CD4-positive, alpha-beta T cell treated with Interleukin-6 at 100 ng/mL for 8 hours (primary cell): ENCODE measurements at places on chromosomes 12 and 14.

GRCh38 chr12:92396647-92397252, 251.1 kb upstream of the BTG1 start:
- no peak for DNase-seq

- no peak for DNase-seq
Observed at GRCh38 chr12:132583411-132583710, 27.0 kb downstream of the LRCOL1 start.

DNA sequence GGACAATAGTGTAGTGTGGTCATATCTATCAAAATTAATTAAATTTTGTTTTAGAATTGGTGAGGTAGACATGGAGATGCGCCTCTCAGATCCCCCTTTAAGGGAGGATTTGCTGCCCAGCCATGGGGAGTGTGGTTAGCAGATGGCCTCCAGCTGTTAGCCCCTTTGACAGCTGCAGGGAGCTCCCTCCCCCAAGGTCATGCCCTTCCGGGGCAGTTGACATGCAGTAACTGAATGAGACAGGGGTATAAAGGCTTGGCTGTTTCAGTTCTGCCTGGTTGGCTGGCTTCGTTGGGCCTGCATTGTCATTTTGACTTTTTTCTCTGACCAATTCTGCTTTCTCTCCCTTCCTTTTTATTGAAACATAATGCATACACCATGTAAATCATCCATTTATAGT, 291.5 kb upstream of the SRRM4 start:
- DNase-seq: no peak

GRCh38 chr14:68677476-68677875, 115.4 kb downstream of the ZFP36L1 start:
- no peak for DNase-seq

DNA sequence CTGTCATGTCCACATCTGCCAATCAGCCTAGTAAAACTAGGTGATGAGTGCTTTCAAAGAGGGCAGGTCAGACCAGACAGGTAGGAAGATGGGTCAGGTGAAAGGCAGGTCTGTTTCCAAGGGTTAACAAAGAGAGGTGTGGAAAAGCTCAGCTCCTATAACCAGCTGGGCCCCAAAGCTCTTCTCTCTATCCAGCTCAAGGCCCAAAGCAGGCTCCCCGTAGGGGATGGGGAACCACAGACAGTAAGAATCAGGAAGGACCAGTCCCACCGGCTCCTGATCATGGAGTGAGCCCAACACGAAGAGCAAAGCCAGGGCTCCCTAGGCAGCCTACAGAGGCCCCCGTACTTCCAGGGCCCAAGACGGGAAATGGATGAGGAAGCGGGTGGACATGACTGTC, 83.2 kb downstream of the TTC9 start:
- no peak for DNase-seq

DNA sequence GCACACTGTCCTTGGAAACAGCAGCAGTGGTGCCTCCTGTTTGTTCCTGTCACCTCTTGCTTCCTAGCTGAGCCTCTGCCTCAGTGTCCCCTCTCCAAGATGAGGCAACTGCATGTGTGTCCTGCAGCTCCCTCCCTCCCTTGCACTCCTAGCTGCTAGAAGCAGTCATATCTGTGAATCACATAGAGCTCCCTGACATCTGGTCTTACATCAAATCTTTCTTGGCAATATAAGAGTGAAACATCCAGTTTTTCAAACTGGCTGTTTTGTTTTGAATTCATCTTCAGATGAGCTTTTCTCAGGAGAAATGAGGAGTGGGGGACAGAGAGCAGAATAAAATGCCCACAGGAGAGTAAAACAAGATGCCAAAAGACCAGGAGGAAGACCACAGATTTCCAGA, 103.7 kb downstream of the VCPKMT start:
- DNase-seq: no peak

GRCh38 chr14:103116636-103117035, 6.6 kb upstream of the TNFAIP2 start:
- no peak for DNase-seq

DNA sequence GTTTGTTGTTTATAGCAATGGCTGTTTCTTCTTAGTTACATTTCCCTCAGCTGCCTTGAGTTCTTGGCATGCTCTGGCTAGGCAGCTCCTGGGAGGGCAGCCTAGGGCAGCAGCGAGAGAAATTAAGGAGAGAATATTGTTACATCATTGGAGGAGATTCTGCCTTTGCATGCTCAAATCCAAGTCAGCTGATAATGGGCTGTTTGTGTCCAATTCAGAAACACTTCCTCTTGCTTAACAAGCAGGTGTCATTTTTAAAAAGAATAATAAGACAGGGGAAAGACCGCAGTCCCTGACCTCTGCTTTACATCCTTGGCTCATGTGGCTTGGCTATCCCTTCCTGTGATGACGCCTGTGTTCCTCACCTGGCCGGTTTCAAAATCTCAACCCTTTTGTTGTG, 76.9 kb downstream of the ESR2 start:
- DNase-seq: no peak

GRCh38 chr12:54142114-54142475, 46.7 kb downstream of the SMUG1 start:
- no peak for DNase-seq

DNA sequence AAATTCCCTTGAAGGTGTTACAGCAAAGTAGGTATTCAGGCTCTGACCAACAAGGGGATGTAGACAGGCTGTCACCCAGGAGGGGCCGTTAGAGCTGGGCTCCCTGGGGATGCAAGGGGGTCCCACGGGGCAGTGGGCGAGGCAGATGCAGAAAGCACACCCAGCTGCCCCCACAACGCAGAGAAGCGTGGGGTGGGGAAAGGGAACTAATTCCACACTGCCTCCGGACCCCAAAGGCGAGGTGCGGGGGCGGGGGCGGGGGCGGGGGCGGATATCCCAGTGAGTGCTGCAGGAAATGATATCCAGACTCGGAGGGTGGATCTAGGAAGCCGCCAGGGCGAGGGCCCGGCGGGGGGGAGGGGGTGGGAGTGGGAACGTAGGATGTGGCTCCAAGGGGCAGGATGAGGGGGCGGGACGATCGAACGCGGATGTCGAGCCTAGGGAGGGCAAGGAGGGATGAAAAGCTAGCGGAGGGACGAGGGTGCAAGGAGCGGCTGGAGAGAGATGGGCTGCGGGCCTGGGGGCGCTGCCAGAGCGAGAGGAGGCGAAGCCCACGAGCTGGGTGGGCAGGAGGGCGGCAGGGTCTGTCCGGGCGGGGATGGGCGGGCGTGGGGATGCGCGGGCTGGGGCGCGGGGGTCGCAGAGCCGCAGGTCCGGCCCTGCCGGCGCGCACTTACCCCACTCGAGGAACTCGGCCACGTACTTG, 874 bp downstream of the CDC42BPB start:
- DNase-seq: no peak

- peak; percentile 52 for DNase-seq
Observed at GRCh38 chr14:97379091-97379531, 581.9 kb downstream of the VRK1 start.

DNA sequence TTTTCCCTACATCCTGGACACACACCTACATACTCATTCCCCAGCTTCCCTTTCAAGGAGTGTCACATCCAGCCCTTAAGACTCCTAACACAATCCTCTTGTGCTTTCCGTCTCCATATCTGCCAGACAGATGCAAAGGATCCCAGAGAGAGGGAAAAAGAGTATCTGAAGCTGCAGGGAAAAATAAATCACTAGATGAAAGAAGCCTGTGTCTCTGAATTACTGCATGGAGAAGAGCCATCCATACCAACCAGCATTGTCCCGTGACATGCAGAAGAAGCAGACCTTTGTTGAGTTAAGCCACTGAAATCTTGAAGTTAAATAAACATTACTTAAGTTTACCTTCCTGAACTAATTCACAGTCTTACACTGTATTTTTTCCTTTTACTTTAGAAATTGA, 54.6 kb downstream of the GTF2A1 start:
- DNase-seq: no peak

DNA sequence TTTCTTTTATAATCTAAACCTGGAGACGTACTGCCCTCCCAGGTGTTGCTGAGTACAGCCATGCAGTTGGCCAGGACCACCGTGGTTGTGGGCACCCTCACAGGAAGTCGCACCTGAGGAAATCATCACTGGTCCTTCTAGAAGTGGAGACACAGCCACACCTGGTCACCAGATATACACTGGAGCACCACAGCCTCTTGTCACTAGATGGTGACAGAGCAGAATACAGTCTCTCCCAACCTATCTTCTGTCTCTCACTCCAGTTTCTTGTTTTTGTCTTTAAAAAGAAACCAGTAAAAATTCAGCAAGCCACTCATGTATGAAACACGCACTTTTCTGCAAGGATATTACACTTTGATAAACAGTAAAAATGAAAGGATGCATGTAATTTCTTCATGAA, 43.1 kb upstream of the GPHB5 start:
- no peak for DNase-seq

DNA sequence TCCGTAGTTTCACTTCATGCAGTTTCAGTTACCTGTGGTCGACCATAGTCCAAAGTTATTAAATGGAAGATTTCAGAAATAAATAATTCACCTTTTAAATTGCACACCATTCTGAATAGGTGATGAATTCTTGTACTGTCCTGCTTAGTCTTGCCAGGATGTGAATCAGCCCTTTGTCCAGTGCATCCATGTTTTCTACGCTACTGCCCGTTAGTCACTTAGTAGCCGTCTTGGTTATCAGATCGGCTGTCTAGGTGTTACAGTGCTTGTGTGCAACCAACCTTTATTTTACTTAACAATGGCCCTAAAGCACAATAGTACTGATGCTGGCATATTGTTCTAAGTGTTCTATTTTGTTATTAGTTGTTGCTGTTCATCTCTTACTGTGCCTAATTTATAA, 146.7 kb downstream of the ACSS3 start:
- DNase-seq: no peak

GRCh38 chr12:4987076-4988046, 56.3 kb upstream of the KCNA5 start:
- no peak for DNase-seq

- DNase-seq: peak; percentile 61
Observed at GRCh38 chr12:121400332-121401139, 618 bp downstream of the RNF34 start.

- peak; percentile 30 for DNase-seq
Observed at GRCh38 chr12:4353785-4354208, 25.7 kb downstream of the FGF23 start.

GRCh38 chr12:45354399-45354798, 138.5 kb downstream of the ANO6 start:
- no peak for DNase-seq

GRCh38 chr14:38721822-38722431, 381.1 kb downstream of the SEC23A start:
- no peak for DNase-seq

DNA sequence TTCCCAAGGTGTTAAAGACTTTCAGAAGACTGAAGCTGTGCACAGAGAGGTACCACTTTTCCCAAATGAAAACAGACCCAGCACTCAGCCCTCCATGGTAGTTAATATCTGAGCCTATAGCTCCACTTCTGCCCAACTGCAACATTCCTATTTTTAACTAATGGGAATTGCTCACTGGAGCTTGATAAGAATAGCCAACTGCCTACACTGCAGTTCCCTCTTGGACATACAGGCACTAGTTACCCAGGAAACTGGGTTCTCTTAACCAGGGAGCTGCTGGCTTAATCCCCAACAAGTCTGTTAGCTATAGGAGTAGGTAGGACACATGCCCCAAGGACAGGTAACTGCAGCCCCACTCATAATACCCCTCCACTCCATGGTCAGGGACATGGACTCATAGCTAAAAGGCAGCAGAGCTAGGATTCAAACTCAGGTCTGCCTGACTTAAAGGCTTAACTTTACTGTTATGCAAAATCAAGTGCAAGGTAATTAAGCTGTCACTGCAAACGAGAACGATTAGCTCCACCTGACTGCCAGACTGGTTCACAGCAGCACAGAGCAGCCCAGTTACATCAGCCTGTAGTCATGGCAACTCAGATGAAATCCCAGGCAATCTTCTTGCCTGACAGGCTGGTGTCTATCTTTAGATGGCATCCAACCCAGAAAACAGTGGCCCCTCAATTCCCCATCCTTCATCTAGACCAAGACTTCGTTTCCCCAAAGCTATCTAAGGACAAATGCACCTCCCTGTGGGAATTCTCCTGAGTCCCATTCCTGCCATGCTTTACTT, 77.1 kb upstream of the ACTN1 start:
- DNase-seq: no peak

- no peak for DNase-seq
Observed at GRCh38 chr12:42468341-42468821, 121.2 kb downstream of the PRICKLE1 start.

GRCh38 chr14:99322731-99323599, 51.0 kb upstream of the BCL11B start:
- no peak for DNase-seq

- no peak for DNase-seq
Observed at GRCh38 chr14:20184181-20184580, 6.5 kb upstream of the OR11G2 start.

DNA sequence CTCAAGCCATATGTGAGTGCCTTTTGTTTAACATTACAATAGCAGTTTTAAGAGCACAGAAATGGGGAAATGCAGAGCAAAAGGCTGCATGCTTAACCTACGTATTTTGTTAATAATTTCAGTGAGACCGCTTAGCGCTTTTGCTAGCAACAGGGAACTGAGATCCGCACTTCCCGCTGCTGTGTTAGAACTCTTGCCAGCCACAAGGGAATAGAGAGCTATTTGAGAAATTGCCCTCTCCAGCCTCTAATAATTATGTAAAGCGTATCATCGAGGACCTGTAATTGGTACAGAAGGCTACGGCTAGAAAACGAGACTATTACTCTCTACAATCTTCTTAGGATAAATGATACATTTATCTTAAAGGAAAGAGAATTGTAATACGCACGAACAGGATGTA, 205.2 kb upstream of the GRIP1 start:
- no peak for DNase-seq

DNA sequence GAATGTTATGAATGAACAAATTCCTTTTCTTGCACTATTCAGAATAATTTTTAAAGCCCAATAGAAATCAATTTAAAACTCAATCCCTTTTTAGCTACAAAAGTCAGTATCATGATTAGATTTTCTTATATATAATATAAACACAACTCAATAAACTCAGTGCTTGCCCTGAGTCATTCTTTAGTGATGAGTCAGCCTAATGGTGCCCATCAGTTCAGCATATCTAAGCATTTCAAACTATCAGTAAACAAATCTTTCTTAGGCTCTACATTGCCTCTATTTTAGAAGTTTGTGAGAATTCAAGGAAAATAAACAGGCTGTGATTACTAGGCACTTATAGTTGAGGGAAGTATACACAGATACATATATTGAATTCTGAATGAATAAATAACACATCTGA, 179.6 kb downstream of the NELL2 start:
- no peak for DNase-seq

GRCh38 chr12:125540580-125541204, 475.5 kb downstream of the AACS start:
- no peak for DNase-seq
